ENCODE measurements at places on chromosomes 12 and 14.

GRCh38 chr14:31926123-31926522, 151.0 kb upstream of the ARHGAP5 start:
- no peak for DNase-seq

DNA sequence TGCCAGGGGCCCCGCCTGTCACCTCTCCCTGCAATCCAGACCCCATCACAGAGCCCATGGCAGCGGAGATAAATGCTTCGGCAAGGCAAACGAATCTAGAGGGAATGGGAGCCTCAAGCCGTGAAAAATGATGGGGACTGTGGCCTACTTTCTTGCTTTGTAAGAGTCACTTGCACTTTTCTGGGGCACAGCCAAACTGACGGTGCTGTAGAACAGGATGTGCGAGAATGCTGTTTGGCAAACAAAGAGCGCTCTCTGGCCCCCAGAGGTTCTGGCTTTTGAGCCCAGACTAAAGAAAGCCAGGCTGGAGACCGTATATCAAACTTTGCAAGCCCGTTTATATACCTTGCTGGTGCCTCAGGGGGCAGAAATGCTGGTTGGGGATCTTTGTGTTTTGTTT, 108.7 kb downstream of the CACNA1C start:
- DNase-seq: peak; percentile 92

DNA sequence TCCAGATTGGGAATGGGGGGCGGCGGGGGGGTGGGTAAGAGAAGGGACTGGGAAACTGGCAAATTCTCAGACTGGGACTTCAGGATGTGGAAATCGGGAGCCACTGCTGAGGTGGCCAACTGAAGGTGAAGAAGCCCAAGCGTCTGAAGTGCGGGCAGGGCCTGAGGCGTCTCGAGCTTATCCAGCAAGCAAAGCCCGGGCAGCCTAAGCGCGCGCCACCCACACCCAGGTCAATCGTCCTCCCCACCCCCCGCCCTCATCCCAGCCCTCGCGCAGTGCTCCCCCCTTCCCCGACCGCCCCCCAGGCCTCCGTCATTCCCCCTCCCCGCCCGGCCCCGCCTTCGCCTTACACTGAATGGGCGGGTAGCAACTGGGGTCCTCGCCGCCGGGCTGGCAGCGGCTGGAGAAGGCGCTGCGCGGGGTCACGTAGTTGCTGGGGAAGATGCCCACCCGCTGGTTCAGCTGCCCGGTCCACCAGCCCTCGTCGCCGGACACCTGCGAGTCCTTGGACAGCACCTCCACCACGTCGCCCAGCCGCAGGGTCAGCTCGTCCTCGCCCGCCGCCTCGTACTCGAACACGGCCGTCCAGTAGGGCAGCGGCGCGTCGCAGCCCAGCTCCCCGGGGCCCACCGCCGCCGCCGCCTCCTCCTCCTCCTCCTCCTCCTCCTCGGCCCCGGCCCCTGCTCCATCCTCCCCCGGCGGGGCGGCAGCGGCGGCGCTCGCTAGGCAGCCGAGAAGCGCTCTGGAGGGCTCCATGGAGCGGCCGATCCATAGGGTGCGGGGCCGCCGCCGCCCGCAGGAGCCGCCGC, 693 bp downstream of the MAP3K9 start:
- no peak for DNase-seq

DNA sequence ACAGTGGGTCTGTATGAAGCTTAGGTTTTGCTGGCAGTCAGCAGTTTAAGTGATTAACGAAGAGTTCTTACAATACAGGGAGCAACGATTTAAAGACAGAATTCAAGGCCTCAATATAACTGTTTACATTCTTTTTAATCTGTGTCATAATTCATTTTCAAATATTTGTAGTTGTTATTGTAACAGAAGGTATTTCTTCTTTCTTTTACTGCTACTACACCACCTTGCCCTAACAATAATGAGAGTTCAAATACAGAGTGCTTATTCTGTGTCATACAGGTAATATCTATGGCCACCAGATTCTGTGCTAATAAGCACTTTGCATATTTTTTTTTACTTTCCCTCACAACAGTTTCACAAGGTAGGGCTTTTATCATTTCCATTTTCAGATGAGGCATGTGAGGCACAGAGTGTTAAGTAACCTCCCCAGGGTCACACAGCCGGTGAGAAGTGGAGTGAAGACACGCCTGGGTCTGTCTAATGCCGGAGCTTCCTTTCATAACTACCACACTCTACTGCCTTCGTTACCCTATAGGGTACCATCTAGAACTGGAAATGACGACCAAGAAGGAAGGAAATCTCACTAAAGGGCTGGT, 81.9 kb downstream of the PELI2 start:
- no peak for DNase-seq

- DNase-seq: no peak
Observed at GRCh38 chr14:65465584-65465983, 53.1 kb downstream of the FUT8 start.

- DNase-seq: no peak
Observed at GRCh38 chr12:25811656-25812126, 146.8 kb upstream of the RASSF8 start.

- no peak for DNase-seq
Observed at GRCh38 chr12:57234571-57235016, 5.1 kb downstream of the SHMT2 start.

GRCh38 chr14:75886636-75887348, 95.0 kb downstream of the TGFB3 start:
- no peak for DNase-seq

- no peak for DNase-seq
Observed at GRCh38 chr14:59356312-59356711, 108.9 kb downstream of the GPR135 start.

DNA sequence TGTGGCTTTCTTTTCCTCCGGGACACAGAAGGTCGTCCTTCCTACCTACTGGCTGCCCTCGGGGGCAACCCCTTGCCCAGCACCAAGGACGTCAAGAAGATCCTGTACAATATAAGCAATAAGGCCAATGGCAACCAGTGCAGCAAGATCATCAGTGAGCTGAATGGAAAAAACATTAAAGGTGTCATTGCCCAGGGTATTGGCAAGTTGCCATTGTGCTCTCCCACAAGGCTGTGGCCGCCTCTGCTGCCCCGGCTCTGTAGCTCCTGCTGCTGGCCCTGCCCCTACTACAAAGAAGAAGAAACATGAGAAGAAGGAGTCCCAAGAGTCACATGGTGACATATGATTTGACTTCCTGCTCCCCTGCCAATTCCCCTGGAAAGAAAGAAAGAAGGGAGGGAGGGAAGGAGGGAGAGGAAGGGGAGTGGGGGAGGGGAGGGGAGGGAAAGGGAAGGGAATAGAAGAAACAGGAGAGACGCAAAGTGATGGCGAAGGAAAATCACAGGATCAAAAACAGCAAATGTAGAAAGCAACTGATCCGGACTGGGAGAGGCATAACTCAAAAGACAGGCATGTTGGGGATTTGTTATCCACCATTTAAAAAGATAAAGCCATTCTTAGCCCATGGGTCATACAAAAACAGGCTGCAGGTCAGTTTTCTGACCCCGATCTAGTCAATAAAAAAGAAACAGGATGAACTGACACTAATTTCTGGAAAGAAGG, 61.3 kb upstream of the RESF1 start:
- DNase-seq: peak; percentile 34

DNA sequence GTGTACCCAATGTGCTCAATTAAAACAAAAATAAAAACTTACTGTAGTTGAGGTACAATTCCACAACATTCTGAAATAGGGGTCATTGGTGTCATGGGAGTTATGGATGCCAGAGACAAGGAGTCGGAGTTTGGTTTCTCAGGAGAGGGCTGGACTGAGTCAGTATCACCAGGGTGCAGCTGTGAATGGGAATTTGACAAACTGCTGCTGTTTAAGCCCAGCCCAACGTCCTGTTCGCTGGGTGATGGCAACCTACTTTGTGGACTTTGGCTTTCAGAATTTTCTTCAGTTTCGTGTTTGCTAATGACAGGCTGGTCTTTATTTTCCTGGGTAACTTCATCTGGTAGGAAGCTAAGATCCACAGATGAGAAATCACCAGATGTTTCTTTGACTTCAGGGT, 3.9 kb downstream of the TBPL2 start:
- DNase-seq: no peak

DNA sequence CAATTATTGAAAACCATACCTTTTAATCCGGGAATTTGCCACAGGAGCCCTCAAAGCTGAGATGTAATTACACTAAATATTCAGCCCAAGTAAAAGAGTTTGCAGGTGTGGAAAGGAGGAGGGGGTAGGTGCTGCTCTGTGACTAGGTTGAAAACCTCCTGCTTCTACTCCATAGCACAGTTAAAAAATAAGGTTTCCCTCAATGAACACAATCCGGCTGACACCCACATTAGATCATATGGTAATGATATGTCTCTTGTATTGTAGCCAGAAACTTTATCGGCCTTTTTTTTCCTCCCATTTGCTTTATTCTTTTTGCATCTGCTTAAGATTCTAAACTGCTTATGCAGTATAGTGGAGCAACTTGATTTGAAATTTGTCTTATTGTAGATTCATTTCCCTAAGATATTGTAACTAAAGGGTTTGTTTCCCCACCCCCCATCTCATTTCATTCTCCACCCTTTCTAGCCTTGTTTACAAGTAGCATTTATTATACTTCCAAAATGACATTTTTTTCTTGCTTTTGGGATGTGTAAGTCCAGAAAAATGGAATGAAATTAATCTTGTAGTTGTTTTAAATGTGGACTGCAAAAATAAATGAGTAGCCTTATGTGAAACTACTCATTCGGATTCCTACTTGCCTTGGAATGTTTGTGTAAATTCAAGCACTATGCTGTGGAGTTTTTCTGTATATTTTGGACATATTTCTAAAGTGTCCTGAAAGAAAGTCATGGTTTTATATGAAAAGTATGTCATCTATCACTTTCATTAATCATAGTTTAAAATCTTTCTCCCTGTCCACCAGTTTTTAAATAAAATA, at the start of gene DCN:
Gene DCN, minus strand, starts transcription at position 182 of the 820 bp plus-strand sequence. CDS start 4,265 bp downstream, outside the sequence.
- DNase-seq: no peak

- no peak for DNase-seq
Observed at GRCh38 chr12:130835011-130835410, 4.0 kb downstream of the STX2 start.

DNA sequence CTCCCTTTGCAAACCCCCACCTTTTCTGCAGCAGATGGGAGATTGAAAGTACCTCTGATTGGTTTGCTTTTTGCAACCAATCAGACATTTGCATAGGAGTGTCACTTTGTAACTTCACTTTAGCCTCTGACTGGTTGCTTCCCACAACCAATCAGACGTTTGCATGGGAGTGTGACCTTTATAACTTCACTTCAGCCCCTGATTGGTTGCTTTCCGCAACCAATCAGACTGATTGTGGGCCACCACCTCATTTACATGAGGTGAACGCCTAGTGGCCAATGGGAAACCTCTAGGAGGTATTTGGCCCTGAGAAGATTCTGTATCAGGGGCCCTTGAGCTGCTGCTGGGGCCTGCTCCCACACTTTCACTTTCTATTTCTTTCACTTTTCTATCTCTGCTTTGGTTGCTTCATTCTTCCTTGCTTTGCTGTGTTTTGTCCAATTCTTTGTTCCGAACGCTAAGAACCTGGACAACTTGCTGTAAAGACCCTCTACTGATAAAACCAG, 106.0 kb upstream of the PRICKLE1 start:
- no peak for DNase-seq

DNA sequence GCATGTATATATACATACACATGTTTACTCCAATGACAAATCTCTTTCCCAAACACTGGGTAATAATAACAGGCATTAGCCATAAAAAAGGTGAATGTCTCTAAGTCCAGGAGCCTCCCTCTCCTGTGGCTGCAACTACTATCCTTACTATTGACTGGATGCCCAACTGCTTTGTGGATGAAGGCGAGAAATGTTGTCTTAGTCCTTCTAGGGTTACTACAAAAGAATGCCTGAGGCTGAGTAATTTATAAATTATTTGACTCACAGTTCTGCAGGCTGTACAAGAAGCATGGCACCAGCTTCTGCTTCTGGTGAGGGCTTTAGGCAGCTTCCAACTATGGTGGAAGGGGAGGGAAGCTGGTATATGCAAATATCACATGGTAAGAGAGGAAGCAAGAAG, 366.0 kb upstream of the DDHD1 start:
- no peak for DNase-seq

DNA sequence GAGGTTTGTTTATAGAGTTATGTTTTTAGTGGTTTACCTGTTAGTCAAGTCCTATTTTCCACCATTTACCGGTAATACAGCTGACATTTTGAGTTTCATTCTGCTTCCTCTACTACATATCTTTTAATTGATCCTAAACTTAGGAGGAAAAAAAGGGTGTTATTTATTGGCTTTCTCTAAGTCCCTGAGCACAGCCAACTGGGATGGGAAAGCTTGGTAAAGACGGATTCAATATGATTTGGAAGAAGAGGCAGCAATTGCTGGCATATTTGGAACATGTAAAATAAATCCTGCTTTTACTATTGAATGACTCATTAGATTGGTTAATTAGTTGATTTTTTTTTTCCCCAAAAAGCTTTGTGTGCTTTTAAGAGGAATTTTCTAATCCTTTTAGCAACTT, 475.7 kb downstream of the PRKD1 start:
- no peak for DNase-seq

DNA sequence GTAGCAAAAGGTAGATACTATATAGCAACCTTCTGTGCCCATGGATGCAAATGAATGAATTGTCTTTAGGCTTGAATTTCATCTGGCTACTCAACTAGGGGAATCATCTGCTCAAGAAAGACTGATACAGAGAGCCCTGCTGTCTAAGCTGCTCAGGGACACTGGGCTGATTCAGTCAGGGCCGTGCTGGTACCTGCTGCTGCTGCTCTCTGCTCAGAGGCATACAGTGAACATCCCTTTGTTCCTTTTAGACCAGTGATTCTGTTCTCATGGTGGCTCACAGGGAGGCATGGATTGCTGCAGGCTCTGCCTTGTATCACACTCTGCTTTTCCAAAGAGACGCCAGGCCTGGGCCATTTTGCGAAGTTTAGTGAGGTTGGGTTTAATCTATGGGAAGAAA, 14.1 kb downstream of the EIF2B2 start:
- DNase-seq: no peak

DNA sequence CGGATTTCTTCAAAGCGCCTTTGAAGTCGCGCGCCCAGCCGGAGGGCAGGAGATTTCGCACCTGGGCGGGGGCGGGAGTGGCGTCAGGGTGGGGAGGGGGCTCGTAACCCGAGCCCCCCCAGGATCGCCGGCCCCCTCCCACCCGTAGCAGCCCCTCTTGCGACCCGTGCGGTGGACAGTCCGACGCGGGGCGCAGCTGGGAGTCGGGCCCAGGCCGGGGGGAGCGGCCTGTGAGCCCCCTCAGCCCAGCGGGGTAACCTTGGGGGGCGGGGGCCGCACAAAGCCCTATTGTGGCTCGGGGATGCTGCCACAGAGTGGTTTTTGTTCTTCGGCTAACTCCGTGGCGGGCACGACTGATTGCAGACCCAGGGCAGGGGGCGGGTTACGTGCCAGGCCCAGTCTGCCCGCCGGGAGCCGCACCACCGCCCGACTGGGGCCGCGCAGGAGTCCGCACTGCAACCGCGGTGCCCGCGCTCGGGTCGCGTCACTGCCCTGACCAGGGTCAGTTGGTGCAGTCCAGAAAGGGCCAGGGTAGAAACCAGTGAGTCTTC, 4.2 kb upstream of the AAAS start:
- DNase-seq: peak; percentile 74

Measured in tibial artery (tissue), 4 donors.